Aortic smooth muscle cell (primary cell): ENCODE measurements at places on chromosomes 12 and 14. TPM values are rescaled to one million over a fixed set of nuclear protein-coding genes. Genes with fewer than 3 reads are reported as not detected.

Gene AKAP3
- 1.3 and 3.0 TPM in 2 replicates for total RNA-seq

Gene BDKRB2
- 0.75 and 6.5 TPM in 2 replicates for total RNA-seq

Gene NANOG
- not detected in 2 replicates for total RNA-seq

Gene OR10G3
- total RNA-seq: not detected in 2 replicates

Gene NAV3
- total RNA-seq: 48.3 and 55.8 TPM in 2 replicates

Gene FGF23
- not detected in 2 replicates for total RNA-seq

Gene PLBD1
- total RNA-seq: 2.0 and 2.1 TPM in 2 replicates

Gene VCPKMT
- 3.7 and 3.8 TPM in 2 replicates for total RNA-seq

Gene KRT72
- not detected in 2 replicates for total RNA-seq

Gene HOXC10
- not detected in 2 replicates for total RNA-seq

Gene CIDEB
- total RNA-seq: 0.68 and 1.1 TPM in 2 replicates

Gene INSM2
- total RNA-seq: not detected in 2 replicates

Gene TMEM179
- 0.06 and 0.40 TPM in 2 replicates for total RNA-seq

Gene SDR9C7
- total RNA-seq: not detected in 2 replicates

Gene OTOGL
- 0.62 and 1.6 TPM in 2 replicates for total RNA-seq

Gene LIN7A
- total RNA-seq: 5.9 and 6.1 TPM in 2 replicates

Gene CLEC1B
- not detected in 2 replicates for total RNA-seq

Gene ISM2
- total RNA-seq: 0.06 TPM in 1 of 2 replicates, not detected in the other

Gene TTC6
- total RNA-seq: not detected in 2 replicates

Gene SLC22A17
- 11.9 and 12.1 TPM in 2 replicates for total RNA-seq

Gene ANO4
- total RNA-seq: not detected in 2 replicates

Gene BBOF1
- total RNA-seq: 7.8 and 9.3 TPM in 2 replicates

Gene KIAA0586
- 20.6 and 23.5 TPM in 2 replicates for total RNA-seq

Gene GSKIP
- total RNA-seq: 20.3 and 34.1 TPM in 2 replicates

Gene EIF5
- 188 and 215 TPM in 2 replicates for total RNA-seq

Gene KRT73
- total RNA-seq: not detected in 2 replicates

Gene SIVA1
- 74.5 and 101 TPM in 2 replicates for total RNA-seq

Gene TBC1D30
- total RNA-seq: 0.53 and 0.62 TPM in 2 replicates

Gene FGF6
- not detected in 2 replicates for total RNA-seq

Gene ARG2
- total RNA-seq: 4.0 and 5.4 TPM in 2 replicates

Gene TEX52
- not detected in 2 replicates for total RNA-seq

Gene GDF11
- 3.2 and 4.5 TPM in 2 replicates for total RNA-seq

Gene SLCO1C1
- 2.2 and 2.6 TPM in 2 replicates for total RNA-seq

Gene APOLD1
- total RNA-seq: 10.6 and 17.8 TPM in 2 replicates

Gene CLEC9A
- not detected in 2 replicates for total RNA-seq

Gene AMN
- total RNA-seq: not detected in 2 replicates

Gene FAM181A
- total RNA-seq: not detected in 2 replicates

Gene TSPAN8
- 99.4 and 200 TPM in 2 replicates for total RNA-seq

Gene PARPBP
- total RNA-seq: 7.2 and 9.4 TPM in 2 replicates

Gene NFE2
- not detected in 2 replicates for total RNA-seq

Gene ADCY4
- 2.6 and 2.9 TPM in 2 replicates for total RNA-seq

Gene TIGAR
- total RNA-seq: 5.0 and 5.8 TPM in 2 replicates
